ENCODE measurements at places on chromosomes 11 and 22.

DNA sequence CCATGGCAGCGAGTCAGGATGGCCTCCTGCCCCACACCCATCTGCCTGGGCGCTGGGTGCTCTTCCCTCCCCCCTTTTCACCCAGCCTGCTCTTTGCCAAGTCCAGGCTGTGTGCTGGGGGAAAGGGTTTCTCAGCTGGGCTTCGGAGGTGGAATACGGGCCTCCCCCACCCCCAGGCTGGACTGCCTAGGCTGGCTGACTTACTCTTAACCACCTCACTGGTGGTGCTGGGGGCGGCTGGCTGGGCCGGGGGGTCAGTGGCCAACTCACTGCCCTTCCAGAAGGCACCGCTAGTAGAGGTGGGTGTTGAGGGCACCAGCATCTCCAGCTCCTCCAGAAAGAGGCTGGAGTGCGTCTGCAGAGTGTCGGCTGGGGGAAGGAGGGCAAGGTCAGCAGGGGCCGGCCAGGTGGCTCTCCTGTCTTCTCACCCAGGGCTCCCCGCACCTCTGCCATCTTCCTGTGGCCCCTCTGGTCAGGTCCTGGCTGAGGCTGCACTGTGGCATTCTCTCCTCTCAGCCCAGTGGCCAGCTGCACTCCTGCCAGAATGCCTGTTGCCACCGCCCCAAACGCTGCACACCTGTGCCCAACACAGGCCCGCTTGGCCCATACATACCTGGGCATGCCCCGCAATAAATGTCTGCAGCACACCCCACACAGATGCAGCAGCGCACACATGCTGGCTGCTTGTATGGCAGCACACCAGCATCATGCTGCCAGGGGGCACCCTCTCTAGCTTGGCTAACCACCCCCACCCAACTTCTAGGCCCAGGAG lies 9.7 kb downstream of the PITPNM1 start:
- no peak for DNase-seq

DNA sequence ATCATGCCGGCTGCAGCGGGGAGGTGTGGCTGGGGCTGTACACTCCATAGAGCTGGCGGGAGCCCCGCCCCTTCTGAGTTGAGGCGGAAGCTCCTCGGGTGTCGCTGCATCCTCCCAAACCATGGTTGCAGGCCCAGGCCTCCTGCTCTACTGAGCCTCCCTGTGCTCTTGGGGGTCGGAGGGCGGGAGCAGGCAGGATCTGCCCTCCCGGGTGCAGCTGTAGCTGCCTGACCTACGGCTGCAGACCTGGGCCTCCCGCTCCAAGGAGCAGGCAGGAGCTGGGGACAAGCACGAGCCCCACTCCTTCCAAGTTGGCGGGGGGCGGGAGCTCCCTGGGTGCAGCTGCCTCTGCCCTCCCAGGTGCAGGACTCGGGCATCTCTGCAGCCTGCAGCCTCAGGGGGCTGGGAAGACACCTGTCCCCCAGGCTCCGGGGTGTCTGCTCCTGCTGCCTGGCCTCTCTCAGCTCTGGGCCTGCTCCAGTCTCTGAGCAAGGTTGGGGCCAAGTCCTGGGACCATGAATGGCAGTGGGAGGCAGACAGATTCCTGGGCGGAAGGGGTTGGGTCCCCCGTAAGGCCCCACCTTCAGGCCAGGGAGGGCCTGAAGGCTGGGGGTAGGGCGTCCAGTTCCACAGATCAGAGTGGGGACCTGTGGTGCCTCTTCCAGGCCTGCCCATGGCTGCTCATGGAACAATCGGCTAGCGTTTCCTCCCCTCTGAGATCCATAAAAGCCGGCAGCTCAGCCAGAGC lies 46.4 kb upstream of the SC5D start:
- DNase-seq: no peak

DNA sequence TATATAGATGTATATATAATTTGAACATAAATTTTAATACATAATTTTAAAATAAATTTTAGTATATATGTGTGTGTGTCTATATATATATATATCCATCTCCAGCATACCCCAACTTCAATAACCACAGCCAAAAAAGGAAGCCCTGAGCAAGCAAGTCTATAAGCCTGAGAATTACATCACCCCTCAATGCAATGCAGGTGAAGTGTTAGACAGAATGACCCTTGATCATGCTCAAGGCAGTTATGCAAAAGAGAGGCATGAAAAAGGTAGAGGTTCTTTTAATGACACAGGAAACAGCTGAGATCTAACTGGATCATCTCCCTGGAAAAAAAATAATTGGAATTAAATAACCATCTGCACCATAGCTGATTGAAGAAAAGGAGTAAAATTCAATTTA lies 557.9 kb upstream of the ANO5 start:
- no peak for DNase-seq

- DNase-seq: no peak
These were observed 1.6 kb downstream of the OR10A2 start for GRCh38 chr11:6864438-6864837.

DNA sequence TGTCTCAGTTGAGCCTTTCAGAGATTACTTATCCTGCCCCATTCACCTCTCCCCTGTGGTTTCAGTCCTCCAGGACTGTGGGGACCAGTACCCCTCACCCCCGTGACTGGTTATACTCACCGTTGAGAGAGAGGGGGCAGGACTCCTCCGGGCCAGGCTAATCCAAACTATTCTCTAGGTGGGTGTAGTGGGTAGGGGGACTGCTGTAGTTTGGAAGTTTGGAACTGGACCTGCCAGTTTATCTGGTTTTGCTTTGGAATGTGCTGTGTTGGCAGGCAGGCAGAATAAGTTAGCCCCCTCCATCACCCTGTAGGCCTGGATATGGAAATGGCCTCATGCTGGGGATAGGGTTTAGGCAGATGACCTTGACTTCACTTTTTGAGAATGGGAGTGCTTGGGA lies 13.5 kb downstream of the TEAD1 start:
- DNase-seq: no peak
